ENCODE measurements at places on chromosomes 7 and 10.

DNA sequence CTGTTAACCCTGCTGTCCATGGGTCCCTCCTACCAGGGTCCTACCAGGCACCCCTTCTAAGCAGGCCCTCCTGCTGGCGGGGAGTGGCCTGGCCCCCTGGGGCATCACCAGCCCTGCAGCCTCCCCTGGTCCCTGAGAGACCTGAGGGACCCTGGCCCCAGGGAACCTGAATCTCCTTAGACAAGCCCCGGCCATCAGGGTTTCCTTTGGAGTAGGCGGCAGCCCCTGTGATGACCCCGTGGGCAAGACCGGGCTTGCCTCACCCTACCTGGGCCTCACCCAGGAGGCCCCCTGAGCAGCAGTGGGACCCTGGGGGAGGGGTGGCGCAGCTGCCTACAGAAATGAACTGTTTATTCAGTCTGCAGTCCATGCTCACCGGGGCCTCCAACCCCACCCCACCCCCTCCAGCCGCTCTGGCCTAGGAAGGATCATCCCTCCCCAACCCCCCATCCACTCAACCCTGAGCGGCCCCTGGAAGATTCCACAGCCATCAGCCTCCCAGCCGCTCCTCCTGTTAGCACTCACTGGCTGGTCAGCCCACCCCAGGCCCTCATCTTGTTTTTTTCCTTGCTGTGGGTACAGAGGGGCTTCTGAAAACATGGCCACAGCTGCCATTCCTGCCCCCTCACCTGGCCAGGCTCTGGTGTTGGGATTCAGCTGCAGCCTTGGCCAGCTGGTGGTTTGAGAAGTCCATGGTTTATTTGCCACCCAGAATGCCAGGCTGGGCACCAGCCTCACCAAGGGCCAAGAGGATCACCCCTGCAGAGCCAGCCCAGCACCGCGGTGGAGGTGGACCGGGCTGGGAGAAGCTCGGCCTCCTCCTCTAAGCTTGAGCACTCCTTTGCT, 34.8 kb upstream of the CHST15 start:
- DNase-seq = no peak

GRCh38 chr10:129754211-129755050, 209.6 kb downstream of the EBF3 start:
- no peak for DNase-seq

DNA sequence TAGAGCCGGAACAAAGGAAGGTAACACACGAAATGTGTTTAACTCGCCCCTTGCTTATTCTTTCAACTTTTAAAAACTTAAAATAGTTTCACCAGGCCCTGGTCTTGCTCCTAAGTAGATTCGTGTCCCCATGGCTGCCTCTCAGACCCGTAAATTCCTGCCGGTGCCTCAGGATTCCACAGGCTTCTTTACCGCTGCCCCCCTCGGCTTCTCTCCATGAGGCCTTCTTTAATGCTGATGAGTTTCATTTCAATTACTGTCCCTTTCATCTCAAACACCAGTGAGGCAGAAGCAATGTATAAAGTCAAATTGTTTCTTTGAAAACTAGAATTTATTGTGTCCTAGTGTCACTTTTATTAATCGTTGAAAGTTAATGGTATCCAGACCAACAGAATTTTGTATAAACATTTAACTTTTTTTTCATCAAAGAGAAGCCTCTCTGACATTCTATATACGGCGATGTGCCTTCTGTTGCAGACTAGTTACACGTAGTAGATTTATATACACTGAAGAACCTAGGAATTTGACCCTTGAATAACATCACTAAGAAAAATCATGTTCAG, 225.2 kb downstream of the C7orf25 start:
- no peak for DNase-seq

DNA sequence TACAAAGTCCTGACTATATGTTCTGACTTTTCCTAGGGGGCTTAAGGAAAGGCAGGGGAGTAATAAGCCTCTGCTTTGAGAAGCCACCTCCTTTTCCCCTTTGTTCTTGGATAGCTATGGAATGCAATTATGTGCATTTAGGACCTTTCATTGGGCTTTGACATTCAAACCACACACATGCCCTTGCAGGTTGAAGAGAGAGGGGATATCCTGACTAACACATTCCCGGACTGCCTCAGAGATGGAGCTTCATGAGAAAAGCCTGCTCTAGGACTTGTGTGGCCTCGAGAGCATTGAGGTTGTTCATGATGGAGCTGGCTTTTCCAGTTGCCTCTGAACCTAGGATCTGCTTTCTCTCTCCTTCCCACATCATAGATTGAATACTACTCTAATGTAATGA, 694.5 kb downstream of the LRMDA start:
- DNase-seq = no peak

Measured in activated T-cell treated with anti-CD3 and anti-CD28 coated beads, Interleukin-2, amount 50 U/mL, for 48 hours (primary cell).